ENCODE measurements at places on chromosomes 1 and 21.

- DNase-seq = no peak
These were observed 45.1 kb downstream of the LUZP1 start for GRCh38 chr1:23123528-23123927.

GRCh38 chr1:154745286-154745731, 124.8 kb downstream of the KCNN3 start:
- no peak for DNase-seq

DNA sequence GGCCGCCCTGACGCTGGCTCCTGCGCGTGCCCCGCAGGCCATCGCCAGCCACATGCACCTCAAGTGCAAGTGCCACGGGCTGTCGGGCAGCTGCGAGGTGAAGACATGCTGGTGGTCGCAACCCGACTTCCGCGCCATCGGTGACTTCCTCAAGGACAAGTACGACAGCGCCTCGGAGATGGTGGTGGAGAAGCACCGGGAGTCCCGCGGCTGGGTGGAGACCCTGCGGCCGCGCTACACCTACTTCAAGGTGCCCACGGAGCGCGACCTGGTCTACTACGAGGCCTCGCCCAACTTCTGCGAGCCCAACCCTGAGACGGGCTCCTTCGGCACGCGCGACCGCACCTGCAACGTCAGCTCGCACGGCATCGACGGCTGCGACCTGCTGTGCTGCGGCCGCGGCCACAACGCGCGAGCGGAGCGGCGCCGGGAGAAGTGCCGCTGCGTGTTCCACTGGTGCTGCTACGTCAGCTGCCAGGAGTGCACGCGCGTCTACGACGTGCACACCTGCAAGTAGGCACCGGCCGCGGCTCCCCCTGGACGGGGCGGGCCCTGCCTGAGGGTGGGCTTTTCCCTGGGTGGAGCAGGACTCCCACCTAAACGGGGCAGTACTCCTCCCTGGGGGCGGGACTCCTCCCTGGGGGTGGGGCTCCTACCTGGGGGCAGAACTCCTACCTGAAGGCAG, 23.4 kb upstream of the ARF1 start:
- no peak for DNase-seq

- peak; percentile 55 for DNase-seq
These were observed 127.8 kb downstream of the NRDC start for GRCh38 chr1:51750729-51751128.

DNA sequence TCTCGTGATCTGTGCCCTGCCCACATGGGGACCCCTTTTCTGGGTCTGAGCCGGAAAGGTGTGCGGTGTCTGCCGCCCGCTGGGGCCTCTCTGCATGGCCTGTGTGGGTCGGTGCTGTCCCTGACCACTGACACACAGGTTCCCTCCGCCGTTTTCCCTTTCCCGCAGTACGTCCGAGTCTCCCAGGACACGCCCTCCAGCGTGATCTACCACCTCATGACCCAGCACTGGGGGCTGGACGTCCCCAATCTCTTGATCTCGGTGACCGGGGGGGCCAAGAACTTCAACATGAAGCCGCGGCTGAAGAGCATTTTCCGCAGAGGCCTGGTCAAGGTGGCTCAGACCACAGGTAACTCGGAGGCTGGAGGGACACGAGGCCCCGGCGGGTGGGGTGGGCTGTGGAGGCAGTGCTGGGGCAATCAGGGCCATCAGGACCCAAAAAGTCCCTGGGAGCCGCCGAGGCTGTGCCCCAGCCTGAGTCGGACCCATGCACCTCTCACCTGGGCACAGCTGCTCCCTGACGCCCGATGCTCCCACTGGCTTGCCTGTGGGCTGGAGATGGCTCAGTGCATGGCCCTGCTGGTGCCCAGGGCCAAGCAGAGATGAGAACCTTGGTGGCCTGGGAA, 13.3 kb downstream of the TRPM2 start:
- no peak for DNase-seq

- no peak for DNase-seq
These were observed 679.5 kb downstream of the MATN1 start for GRCh38 chr1:30043731-30044408.

All from iris pigment epithelial cell (primary cell).